ENCODE measurements at places on chromosomes 11 and 22.

DNA sequence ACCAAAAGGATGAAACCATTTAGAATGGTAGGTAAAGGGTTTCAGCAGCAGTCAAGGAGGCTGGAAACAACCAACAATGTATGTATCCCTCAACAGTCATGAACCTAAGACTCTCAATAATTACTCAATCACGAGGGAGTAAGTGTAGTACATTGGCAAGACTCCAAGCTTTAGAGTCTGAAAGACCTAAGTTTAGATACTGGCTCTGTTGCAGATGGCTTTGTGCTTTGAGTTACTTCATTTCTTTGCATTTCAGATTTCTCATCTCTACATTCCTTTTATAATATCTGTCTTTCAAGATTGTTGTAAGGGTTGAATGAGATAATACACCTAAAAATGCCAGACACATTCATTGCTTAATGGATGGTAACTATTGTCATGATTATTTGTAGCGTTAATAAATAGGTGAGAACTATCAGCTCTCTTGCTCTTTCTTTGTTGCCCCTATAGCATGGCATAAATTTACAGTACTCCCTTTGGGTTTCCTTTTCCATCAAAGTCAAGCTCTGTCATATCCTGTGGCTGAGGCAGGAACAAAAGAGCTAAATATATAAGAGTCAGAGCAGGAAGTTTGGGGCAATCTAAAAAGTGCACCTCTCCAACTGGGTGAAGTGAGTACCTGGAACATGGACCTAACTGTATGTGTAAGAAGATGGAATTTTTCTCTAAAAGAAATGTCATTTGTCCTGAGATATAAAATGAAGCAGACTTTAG is 228.2 kb upstream of the ZC3H12C start:
- H3K27me3 ChIP-seq = no peaks in the 10 kb centered on the region
- DNase-seq = no peak
- no peaks in the 10 kb centered on the region for H3K36me3 ChIP-seq
- H3K4me3 ChIP-seq = no peak overlapping the region
- no peaks in the 10 kb centered on the region for H3K4me1 ChIP-seq

- no peak for DNase-seq
- H3K27me3 ChIP-seq = no peaks in the 10 kb centered on the region
- H3K36me3 ChIP-seq = no peaks in the 10 kb centered on the region
- no peak overlapping the region for H3K27ac ChIP-seq
- H3K4me3 ChIP-seq = no peak overlapping the region
Observed at GRCh38 chr11:17015627-17016126, 1.5 kb upstream of the PLEKHA7 start.

DNA sequence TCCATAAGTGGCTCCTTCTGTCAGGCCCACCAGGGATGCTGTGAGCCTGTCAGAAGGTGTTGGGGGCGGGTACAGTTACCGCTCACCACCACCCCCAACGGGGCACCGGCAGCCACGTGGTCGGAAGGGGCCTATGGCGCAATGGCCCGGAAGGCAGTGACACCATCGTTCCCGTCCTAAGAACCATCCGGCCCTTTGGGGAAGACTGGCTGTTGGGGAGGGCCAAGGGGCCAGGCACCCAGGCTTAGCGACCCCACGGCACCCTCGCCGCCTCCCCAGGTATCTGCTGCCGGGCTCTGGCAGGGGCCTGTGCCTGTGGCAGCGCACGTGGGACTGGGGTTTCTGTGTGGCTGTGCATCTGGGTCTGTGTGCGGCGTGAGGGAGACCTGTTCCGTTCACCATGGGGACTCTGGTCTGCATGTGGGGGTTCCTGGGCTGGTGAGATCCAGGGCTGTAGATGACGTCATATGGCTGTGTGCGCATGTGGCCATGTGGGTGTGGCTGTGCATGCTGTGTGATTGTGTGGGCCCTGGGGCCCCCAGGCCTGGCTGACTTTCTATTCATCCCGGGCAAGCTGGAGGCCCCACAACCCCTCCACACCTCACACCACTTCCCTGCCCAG is 717 bp downstream of the OSM start:
- H3K27me3 ChIP-seq = no peaks in the 10 kb centered on the region
- H3K4me1 ChIP-seq = no peaks in the 10 kb centered on the region
- H3K4me3 ChIP-seq = no peak overlapping the region
- no peak overlapping the region for H3K27ac ChIP-seq
- H3K36me3 ChIP-seq = no peaks in the 10 kb centered on the region
- no peak for DNase-seq

GRCh38 chr22:29973269-29973668 is 90.3 kb downstream of the MTMR3 start:
- H3K27ac ChIP-seq = no peak overlapping the region
- no peaks in the 10 kb centered on the region for H3K36me3 ChIP-seq
- no peaks in the 10 kb centered on the region for H3K27me3 ChIP-seq
- H3K4me1 ChIP-seq = no peaks in the 10 kb centered on the region
- no peak for DNase-seq
- H3K4me3 ChIP-seq = no peak overlapping the region

- no peaks in the 10 kb centered on the region for H3K36me3 ChIP-seq
- no peaks in the 10 kb centered on the region for H3K27me3 ChIP-seq
- no peaks in the 10 kb centered on the region for H3K4me1 ChIP-seq
- H3K27ac ChIP-seq = no peak overlapping the region
Observed at GRCh38 chr11:118201966-118202365, 22.8 kb downstream of the JAML start.

GRCh38 chr11:118415739-118416068 is 14.3 kb downstream of the ATP5MG start:
- no peak for DNase-seq
- H3K4me1 ChIP-seq = no peaks in the 10 kb centered on the region
- H3K27ac ChIP-seq = no peak overlapping the region
- no peak overlapping the region for H3K4me3 ChIP-seq
- no peaks in the 10 kb centered on the region for H3K27me3 ChIP-seq
- H3K36me3 ChIP-seq = no peaks in the 10 kb centered on the region

GRCh38 chr22:47064016-47064415 is 301.6 kb downstream of the TBC1D22A start:
- H3K4me3 ChIP-seq = no peak overlapping the region
- H3K27ac ChIP-seq = no peak overlapping the region
- DNase-seq = no peak
- H3K27me3 ChIP-seq = no peaks in the 10 kb centered on the region
- H3K36me3 ChIP-seq = no peaks in the 10 kb centered on the region

DNA sequence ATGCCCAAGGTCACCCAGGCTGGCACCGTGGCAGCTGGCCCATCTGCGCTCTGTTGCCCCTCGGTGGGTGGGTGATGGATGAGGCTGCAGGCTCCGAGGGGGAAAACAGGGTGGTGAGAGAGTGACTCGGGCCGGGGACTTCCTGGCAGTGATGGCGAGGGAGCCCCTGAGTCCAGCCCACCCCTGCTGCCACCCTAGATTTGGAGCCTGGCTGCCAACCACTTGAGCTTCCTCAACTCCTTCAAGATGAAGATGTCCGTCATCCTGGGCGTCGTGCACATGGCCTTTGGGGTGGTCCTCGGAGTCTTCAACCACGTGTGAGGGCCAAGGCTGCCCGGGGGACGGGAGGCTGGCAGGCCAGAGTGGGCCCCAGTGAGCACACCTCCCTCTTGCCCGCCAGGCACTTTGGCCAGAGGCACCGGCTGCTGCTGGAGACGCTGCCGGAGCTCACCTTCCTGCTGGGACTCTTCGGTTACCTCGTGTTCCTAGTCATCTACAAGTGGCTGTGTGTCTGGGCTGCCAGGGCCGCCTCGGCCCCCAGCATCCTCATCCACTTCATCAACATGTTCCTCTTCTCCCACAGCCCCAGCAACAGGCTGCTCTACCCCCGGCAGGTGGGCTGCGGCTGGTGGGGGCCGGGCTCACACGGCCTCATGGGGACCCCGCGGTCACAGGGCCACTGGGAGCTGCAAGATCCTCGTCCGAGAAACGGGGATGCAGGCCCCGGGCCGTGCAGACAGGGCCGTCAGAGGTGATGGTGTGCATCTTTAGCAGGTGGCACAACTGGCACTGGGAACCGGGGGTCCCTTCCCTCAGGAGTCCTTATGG is 10.1 kb downstream of the TCIRG1 start:
- no peaks in the 10 kb centered on the region for H3K4me1 ChIP-seq
- H3K27me3 ChIP-seq = no peaks in the 10 kb centered on the region
- H3K4me3 ChIP-seq = no peak overlapping the region
- no peak for DNase-seq
- H3K36me3 ChIP-seq = no peaks in the 10 kb centered on the region
- no peak overlapping the region for H3K27ac ChIP-seq

GRCh38 chr11:116217006-116217405 is 555.8 kb downstream of the BUD13 start:
- H3K4me3 ChIP-seq = no peak overlapping the region
- DNase-seq = no peak
- H3K27ac ChIP-seq = no peak overlapping the region
- no peaks in the 10 kb centered on the region for H3K4me1 ChIP-seq

DNA sequence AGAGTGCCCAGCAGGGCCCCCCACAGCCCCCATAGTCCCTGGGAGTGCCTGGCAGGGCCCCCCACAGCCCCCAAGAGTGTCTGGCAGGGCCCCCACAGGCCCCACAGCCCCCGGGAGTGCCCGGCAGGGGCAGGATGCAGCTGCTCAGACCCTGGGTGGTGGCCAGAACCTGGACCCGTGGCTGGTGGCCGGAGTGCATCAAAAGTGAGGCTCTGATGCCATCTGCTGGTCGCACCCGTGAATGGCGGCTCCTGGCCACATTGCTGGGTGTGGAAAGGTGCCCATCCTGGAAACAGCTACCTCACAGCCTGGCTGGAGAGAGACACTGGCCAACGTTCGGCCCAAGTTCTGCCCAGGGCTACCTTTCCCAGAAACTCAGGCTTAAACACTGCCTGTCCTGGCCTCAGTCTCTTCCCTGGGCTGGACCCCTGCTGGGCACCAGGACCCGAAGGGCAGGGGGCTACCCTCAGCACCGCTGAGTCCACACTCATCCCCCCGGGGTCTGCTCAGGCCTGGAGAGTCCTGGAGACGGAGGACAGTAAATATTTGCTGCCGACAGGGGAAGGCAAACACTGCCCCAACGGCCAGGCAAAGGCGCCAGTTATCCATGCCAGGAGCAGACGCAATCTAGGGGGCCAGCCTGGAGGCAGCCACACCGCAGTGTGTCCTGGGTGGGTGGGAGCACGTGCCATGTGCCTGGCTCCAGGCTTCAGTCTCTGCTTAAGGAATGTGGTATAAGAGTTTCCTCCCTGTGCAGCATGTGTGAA is 4.4 kb downstream of the INS start:
- no peaks in the 10 kb centered on the region for H3K27me3 ChIP-seq
- no peak overlapping the region for H3K27ac ChIP-seq
- H3K4me3 ChIP-seq = no peak overlapping the region

Data from ovary (tissue), 10 donors.